ENCODE measurements at places on chromosomes 1 and 21.

DNA sequence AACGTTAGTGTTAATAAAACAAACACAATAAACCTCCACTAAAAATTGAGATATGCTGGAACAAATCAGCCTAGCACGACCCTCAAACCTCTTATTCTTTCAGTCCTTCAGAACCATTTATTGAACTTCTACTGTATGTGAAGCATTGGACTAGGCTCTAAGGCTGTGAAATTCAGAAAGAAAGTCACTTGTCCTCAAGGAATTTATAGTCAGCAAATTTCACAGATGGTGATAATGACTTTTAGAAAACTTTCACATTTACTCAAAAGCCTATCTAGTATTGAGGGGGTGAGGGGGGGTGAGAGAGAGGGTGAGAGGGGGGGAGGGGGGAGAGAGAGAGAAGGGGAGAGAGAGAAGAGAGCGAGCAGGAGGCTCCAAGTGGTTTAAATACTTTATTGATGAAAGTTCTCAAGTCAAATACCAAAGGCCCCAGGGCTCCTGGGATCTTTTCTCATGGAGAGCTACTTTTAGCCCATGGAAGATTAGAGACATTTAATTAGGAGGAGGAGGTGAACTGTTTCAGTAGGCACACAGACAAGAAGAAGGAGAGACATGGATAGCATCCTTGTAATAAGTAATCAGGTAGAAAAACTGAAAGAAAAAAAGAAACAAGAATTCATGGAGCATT lies 66.3 kb upstream of the SSX2IP start:
- no peak for DNase-seq

- DNase-seq: no peak
Measured at GRCh38 chr1:223179786-223180185, 36.7 kb upstream of the TLR5 start.

DNA sequence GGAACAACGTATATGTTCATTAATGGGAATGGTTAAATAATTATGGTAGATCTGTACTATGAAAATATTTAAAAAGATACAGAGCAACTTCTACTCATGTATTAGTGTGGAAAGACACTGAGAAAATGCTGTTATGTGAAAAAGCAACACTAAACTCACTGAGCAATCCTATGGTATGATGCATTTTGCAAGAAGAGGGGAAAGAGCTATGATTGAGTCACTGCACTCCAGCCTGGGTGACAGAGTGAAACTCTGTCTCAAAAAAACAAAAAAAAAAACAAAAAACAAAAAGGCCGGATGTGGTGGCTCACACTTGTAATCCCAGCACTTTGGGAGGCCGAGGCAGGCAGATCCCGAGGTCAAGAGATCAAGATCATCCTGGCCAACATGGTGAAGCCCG lies 44.4 kb downstream of the ATP5PO start:
- no peak for DNase-seq

DNA sequence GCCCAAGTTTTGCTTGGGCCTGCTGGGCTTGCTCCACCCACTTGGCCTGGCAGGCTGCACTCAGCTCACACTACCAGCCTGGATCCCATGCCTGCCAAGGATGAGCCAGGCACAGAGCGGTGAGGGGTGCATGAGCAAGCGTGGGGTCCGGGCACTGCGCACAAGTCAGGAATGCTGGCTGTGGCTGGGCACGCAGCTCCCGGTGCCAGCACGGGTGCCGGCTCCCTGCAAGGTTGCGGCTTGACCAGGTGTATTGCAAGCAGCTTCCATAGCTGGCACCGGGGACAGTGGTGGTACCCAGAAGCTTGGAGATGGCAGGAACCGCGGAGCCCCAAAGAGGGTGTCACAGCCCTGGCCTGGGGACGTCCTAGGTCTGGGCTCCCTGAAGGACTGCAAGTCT lies 224.4 kb upstream of the NRIP1 start:
- DNase-seq: no peak

- DNase-seq: no peak
Measured at GRCh38 chr1:37901191-37901892, 42.0 kb upstream of the MTF1 start.

- DNase-seq: no peak
Measured at GRCh38 chr1:228940526-228940925, 205.2 kb downstream of the RHOU start.

GRCh38 chr1:41399145-41399795 lies 38.0 kb downstream of the FOXO6 start:
- DNase-seq: peak; percentile 32

DNA sequence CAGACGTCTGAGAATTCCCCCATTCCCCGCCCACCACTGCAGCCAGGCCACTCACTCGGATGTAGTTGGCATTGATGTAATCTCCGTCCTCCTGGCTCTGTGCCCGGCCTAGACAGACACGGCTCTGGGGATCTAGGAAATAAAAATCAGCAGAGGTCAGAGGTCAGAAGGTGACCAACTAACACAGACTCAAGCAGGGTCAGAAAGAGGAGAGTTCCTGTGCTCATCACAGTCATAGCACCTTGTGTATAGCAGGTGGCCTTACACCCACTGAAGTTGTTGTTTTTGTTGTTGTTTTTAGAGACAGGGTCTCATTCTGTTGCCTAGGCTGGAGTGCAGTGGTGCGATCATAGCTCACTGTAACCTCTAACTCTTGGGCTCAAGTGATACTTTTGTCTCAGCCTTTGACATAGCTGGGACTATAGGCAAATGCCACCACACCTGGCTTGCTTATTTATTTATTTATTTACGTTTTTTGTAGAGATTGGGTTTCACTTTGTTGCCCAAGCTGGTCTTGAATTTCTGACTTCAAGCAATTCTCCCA lies 4.9 kb downstream of the PTPN7 start:
- no peak for DNase-seq

DNA sequence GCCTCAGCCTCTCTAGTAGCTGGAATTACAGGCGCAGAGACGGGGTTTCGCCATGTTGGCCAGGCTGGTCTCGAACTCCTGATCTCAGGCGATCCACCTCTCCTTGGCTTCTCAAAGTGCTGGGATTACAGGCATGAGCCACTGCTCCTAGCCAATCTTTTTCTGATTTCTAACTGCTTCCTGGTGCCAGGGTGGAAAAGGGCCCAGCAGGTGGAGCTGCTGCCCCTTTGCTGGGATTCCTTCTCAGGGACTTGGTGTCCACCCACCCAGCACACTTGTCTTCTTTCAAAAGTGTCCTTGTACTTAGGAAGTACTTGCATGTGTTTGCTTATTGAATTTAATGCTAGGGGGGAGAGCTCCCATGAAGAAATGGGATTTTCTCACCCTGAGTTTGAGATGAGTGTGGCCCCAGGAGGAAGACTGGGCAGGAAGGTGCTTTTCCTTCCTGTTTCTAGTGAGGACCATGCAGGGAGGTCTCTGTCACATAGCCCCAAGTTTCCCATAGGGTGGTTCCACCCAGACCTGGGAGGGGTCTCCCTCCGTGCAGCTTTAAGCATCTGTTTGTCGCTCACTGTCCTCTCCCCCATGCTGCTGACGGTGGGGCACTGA lies 14.2 kb downstream of the UTP11 start:
- no peak for DNase-seq

DNA sequence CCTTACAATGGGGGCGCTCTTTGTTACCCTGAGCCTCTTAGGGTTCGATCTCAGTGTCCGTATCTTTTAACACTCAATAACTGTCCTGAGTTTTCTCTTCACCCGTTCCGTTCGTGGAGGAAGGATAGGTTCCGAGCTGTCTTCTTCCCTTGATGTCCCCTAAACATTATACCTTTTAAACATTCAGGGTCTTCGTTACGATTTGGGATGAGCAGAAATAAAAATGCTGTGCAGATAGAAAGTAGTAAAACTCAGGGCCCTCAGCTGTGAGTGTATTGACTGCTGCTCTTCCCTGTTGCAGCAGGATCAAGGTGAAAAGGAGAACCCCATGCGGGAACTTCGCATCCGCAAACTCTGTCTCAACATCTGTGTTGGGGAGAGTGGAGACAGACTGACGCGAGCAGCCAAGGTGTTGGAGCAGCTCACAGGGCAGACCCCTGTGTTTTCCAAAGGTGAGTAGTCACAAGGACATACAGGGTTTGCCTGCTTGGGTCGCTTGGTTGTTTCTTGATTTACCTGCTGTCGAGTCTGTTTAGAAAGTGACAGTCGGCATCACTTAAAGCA lies 784 bp downstream of the RPL11 start:
- no peak for DNase-seq

- no peak for DNase-seq
Measured at GRCh38 chr1:1137256-1138045, 21.6 kb upstream of the C1orf159 start.

GRCh38 chr1:229272164-229273158 lies 1.6 kb downstream of the RAB4A start:
- DNase-seq: no peak

DNA sequence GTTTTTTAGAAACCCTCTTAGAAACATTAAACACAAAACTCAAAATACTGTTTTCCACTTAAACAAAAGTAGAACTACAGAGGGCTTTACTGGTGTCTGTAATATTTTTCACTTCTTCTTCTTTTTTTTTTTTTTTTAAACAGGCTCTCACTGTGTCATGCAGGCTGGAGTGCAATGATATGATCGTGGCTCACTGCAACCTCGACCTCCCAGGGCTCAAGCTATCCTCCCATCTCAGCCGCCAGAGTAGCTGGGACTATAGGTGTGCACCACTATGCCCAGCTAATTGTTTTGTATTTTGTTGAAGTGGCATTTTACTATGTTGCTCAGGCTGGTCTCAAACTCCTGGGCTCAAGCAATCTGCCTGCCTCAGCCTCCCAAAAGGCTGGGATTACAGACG lies 194.8 kb downstream of the DAB1 start:
- DNase-seq: no peak

Measured in nucleus accumbens (tissue), 56 donors.